CD4-positive, alpha-beta T cell treated with Interleukin-6 at 100 ng/mL for 8 hours (primary cell): ENCODE measurements at places on chromosomes 12 and 14.

GRCh38 chr12:12224240-12224940 lies 42.5 kb downstream of the LRP6 start:
- no peak for DNase-seq

DNA sequence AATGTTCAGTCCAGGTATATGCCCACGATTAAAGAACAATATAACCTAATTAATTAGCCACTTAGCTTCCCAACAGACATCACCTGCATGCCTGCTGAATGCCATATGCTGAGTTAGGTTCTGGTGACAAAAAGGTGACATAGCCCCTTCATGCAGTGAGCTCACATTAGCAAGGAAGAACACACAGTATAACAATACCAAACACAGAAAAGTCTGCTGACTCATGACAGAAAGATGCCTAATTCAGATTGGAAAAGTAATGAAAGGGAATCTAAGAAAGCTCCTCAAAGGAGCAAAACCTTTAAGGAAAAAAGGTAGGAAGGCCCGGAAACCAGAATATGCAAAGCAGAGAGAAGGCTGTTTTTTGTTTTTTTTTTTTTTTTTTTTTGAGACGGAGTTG lies 59.0 kb downstream of the FERMT2 start:
- no peak for DNase-seq

DNA sequence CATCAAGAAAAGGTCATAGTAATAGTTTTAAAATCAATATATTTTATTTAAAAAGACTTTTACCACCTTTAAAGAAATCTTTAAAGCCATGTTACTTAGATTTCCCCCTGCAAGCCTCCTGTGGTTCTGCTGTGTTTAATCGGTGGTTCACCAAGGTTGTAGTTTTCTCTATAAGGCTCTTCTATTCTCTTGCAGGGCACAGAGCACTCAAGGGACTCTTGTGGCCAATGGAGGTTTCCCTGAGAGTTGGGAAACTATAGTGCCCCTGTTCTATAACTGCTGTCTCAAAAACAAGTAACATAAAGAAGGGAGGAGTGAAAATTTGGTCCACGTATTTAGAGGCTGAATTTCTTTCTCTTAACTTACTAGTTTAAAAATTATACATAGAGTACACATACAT lies 25.0 kb downstream of the DACT1 start:
- no peak for DNase-seq

DNA sequence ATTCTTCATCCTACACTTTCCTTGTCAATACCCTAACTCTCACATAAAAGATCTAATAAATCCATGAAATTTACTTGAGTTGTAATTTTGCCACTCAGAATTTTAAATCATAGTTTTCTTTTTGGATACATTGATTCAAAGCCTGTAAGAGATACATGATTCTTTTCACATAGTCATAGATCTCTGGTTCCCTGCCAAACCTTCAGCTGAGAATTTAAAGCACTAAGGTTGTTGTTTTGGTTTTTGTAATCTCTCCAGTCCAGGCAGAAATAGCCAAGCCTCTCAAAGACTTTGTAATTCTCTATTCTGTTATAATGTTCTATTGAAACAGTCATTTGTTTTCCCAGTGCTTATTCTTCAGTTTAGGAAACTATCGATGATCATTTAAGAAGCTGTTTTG lies 273.9 kb downstream of the TRHDE start:
- DNase-seq: no peak

DNA sequence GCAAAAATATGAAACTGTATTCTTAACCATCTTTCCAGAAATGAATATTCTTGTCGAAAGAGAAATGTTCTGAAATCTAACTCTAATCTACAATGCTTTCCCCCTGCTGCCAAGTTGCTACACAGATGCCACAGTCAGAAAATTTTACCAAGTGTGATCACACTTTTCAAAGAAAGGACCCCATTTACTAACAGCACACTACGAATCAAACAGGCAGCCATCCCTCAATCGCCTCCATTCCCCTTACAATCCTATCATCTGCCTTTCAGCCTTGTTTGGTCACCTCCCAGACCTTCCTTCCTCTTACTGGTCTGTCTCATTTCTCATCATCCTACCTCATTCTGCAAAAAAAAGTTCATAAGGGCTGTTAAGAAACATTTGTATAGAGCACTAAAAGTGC lies 190.1 kb downstream of the MED13L start:
- DNase-seq: no peak

DNA sequence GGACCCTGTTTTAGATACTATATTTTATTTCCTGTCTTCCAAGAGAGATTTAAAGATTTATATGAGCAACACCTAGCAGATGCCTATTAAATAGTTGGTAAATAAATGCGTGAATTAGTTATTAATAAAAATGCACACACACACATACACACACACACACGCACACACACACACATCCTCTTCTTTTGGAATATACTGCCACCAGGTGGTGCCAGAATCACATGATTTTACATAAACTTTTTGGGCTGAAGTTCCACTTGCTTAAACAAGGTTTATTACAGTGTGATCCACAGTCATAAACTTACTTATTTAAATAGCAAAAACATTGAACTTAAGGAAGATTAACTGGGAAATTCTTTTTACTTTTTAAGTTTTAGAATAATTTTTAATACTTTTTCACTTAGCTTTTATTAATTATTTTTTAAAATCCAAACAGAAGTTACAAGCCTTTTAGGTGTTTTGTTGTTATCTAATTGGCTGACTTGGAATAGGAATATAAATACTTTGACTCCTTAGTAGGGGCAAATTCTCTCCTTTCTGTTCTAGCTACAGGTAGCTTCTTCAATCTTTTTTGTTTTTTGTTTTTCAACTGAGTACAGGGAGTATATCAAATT lies 17.5 kb downstream of the RAD51B start:
- peak; percentile 58 for DNase-seq

GRCh38 chr12:85633491-85633890 lies 202.7 kb downstream of the RASSF9 start:
- no peak for DNase-seq

GRCh38 chr14:85546390-85546789 lies 16.4 kb downstream of the FLRT2 start:
- no peak for DNase-seq

GRCh38 chr12:17134315-17134714 lies 528.4 kb upstream of the LMO3 start:
- DNase-seq: no peak

- no peak for DNase-seq
Measured at GRCh38 chr14:98510392-98510791, 761.6 kb downstream of the BCL11B start.

GRCh38 chr14:72736308-72736707 lies 157.6 kb downstream of the DPF3 start:
- DNase-seq: no peak

DNA sequence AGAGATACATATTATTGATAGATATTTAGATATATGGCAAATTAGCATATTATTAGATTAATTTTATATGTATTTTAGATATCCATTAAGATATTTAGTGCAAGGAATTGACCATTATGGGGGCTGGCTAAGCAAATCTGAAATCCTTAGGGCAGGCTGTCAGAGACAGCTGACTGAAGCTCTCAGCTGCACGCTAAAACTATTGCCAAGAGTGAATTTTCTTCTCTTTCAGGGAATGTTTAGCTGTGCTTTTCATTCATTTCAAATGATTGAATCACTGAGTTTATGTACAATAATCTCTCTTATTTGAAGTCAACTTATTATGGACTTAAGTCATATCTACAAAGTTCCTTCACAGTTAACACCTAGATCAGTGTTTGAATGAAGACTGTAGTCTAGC lies 566.5 kb downstream of the LRFN5 start:
- DNase-seq: no peak

DNA sequence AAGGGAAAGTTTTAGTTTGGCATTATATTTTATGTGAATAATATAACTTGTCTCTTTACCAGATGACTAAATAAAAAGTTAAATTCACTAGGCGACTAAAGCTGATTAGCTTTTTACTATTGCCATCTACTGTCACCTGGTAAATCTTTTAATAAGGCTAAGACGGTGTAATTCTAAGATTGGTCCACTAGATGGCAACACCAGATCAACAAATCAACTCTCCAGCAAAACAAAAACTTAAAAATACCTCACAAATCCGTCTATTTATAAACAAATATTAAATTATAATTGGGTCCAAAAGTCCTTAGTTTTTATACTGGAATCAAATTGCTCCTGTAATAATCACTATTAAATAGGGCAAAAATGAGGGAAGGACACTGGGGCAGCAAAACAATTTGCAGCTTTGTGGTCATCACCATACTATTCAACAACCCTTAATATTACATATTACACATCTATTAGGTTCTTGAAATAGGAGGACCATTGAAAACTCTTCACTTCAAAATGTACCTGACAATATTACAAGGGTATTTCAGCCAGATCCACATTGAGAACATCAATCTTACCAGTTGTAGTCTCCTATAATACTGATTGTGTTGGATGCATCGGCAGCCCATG lies 47.9 kb downstream of the GALC start:
- DNase-seq: peak; percentile 37
